RCC 7860 (cell line): ENCODE measurements at places on chromosomes 7 and 10.

DNA sequence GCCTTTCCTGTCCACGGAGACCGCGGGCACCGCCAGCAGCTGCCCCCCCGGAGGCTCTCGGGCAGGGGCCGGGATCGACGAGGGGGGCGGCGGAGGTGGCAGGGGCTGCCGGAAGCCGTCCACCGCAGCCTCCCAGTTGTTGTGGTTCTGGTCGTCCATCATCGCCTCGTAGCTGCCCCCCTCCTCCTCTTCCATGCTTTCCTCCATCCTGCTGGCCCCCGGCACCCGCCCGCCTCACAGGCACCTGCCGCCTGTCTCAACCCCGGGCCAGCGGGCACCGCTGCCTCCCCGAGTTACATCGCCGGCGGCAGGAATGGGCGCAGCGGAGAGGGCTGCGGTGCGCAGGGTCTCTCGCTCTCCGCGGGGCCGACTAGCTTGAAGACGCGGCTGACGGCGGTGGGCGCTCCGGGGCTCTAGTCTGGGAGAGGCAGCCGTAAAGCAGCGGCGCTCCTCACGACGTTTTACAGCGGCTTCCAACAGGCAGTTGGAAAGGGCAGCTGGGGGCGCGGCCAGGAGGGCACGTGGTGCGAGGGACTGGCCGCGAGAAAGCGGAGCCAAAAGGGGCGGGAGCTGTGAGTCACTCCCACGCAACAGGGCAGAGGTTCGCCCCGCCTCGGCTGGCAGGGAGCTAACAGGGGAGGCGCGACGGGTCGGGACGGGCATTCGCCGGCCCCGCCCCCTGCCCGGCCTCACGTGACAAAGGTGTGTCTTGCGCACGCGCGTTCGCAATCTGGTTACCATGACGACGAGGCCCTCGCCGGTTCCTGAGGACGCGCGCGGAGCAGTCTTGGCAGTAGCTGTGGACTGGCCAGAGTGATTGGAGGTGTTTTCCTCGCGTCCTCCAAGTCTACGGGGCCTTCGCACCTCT is at the start of gene CACUL1:
TSS of gene CACUL1 (minus strand) at position 415 of the 868 bp plus-strand sequence. CDS start at position 207, 208 bp downstream.
- peak; percentile 99 for DNase-seq

- no peak for DNase-seq
Measured at GRCh38 chr7:26441002-26441521, 149.4 kb downstream of the SNX10 start.

GRCh38 chr7:94298943-94299342 is 95.8 kb upstream of the COL1A2 start:
- DNase-seq, result no peak

DNA sequence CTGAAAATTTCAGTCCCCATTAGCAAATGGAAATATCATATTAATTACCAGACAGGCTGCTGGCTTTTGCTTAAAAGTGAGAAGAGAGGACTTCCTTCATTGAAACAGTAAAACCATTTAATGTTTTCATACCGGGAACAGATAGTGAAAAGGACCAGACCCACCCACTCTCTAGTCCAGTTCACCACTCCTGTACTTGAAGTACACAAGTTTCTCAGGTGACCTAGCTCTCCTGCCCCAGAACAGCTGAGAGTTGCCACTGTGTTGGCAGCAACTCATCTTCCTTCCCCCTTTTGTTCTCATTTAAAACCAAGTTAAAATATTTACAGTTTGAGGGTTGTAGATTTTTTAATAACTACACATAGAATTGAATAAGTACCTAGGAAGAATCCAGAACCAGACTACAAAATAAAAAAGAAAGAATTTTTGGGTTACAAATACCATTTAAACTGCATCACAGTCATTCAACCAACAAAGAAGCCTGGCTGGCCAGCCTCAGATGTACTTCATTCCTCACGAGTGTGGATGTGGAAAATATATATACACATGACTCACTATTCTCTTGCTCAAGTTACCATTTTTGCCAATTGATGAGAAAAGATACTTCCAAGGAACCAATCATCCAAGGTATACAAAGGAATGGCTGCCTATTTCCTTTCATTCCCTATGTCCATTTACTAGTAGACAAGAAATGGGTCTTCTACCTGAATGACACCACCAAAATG is 68.1 kb downstream of the VPS41 start:
- peak; percentile 26 for DNase-seq

DNA sequence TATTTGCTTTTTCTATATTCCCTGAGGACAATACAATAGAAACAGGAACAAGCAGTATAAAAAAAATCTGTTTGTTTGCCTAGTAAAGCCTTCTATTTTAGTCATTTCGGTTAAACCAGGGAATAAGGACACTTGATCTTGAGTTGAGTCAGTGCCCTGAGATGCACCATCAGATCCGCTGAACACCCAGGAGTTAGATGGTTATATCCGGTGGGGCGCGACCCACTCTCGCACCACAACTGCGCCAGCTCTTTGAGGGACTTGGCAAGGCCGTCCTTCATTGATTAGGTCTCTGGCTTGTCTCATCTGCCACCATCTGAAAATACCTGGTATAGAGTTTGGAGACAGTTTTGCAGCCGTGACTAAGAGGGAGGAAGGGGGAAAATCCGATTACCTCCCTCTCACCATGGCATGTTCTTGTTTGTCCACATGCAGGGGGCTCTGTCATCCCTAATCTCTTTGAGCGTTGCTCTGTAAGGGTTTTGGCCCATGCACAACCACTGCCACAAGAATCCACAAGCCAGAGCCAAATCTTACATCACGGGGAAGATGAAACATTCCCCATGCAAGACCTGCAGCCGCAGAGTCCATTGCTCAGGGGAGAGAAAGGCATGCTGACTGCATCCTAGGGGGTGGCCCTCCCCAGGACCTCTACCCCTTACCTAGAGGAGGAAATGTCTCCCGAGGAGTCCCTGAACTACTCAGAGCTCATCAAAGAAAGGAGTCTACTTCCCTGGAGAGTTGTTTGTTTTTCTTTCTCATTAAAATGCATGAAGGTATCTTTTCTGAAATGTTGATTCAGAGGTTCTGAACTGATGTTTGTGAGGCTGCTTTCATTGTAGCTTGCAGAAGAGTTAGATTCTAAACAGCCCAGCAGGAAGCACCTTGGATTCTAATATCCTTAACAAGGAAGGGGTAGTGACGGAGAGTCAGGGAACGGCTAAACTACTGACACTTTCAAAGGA is 101.6 kb upstream of the FAM171A1 start:
- DNase-seq, result no peak

GRCh38 chr10:130929422-130930325 is 381.8 kb downstream of the TCERG1L start:
- no peak for DNase-seq

DNA sequence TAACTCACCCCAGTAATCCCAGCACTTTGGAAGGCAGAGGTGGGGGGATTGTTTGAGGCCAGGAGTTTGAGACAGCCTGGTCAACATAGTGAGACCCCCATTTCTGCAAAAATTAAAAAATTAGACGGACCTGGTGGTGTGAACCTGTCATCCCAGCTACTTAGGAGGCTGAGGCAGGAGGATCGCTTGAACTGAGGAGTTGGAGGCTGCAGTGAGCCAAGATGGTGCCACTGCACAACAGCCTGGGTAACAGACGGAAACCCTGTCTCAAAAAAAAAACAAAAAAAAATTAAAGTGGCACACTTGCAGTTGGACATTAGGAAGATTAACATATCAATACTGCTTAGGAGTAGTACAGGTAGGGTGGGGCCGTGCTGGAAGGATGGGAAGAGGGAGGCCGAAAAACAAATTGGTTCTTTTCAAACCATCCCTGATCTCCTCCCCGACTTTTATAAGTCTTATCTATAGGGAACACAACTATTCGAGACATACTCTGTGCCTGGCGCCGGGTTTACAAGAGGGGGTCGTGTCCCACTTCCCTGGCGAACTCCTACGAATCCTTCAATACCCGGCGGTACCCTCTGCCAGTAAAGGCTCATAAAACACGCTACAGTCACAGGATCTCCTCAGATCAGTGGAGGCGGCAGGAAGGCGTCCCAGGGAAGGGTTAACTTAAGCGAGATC is 628 bp downstream of the TAF6 start:
- DNase-seq, result peak; percentile 34

- no peak for DNase-seq
Measured at GRCh38 chr7:128919881-128920799, 9.6 kb upstream of the KCP start.

DNA sequence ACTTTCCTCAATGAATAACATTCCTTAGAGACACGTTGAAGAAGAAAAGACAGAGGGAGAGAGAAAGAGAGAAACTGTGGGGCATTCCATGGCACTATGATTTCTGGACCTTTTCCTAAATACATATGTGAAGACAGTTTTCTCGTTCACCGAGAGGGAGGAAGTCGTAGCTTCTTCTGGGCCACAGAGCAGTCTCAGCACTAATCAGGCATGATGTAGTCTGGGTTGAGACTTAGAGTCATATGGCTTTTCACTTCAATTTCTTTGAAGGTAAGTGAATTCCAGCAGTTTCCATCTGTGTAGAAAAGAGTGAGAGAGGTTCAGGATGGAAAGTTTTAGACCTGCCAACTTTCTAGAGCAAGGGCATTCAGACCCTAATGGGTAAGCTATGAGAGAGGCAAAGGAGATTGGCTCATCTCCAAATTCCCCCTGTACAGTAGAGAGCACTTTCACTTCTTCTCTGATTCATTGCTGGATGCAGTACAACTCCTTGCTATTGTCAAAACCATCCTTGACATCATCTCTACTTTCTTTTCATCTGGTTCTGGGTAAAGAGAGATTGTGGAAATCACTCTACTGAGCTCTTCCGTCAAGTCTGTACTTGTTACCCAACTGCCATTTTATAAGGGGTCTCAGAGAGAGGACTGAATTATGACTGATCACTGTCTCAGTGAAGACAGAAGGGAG is 31.5 kb upstream of the OR9A4 start:
- DNase-seq, result no peak
